Thymus (tissue), 14 donors: ENCODE measurements at places on chromosomes 2 and 18. TPM values are rescaled to one million over a fixed set of nuclear protein-coding genes. Genes with fewer than 3 reads are reported as not detected.

DNA sequence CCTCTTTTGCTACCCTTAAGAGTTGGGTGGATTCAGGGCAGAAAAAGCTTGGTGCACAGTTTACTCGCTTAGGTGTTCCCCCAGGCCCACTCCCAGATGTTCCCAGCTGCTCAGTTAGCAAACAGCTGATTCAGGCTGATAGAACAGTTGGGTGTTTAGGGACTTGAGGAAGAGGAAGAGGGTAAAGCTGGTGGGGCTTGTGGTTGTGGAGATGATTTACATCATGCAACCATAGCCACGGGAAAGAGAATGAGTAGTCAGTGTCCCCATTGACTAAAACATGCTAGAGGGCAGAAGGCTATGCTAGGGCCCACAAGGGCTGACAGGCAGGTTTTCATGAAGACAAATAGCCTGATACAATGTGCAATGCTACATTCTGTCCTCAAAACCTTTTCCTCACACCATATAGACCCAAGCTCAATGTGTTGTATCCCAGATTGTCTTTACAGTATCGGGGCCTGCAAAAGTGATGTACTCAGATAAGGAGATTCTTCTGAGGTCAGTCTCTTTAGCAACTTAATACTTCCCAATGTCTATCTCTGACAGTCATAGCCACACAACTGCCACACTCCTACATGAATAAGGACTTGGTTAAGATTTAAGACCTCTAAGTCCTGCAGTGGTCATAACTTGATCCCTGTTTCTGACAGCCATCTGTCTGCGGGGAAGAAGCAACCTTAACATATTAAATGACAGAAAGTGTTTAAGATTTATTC, 15.6 kb downstream of the COLEC12 start:
- DNase-seq = no peak
- H3K27me3 ChIP-seq = no peaks in the 10 kb centered on the region
- H3K36me3 ChIP-seq = no peaks in the 10 kb centered on the region
- H3K4me3 ChIP-seq = no peak overlapping the region

DNA sequence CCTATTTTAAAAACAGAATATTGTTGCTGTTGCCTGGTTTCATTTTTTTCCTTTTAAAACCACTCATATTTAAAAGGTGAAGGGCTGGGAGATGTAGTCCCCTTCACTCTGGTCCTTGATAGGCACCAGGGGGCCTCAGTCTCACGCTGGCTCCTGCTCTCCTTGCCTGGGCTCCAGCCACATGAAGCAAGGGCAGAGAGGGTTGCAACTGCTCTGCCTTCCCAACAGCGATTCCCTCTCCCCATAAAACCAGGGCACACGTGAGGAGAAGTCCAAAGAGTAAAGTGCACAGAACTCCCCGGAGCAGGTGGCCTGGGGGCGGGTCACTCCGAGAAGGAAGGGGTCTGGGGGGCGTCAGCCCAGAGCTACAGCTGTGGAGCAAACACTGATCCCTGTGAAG, 12.8 kb downstream of the TMEM127 start:
- H3K36me3 ChIP-seq = peaks cover 54% of the 10 kb centered on the region
- H3K27ac ChIP-seq = no peak overlapping the region
- no peaks in the 10 kb centered on the region for H3K27me3 ChIP-seq
- H3K4me3 ChIP-seq = no peak overlapping the region
- peaks cover 4% of the 10 kb centered on the region for H3K4me1 ChIP-seq

DNA sequence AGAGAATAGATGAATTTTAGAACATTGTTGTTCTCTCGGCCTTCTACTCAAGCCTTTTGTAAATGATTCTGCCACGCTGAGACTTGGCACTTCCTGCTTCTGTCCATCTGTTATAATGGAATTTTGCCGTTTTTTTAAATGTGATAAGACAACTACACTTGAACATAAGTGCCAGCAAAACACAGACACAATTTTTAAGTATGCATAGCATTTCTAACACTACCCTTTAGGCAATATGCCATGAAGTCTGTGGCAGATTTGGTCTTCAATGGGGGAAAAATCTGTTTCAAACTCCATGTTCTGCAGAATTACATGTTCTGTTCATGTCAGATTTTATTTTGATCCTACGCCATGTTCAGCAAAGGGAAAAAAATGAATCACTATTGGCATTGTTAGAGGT, 1170.7 kb upstream of the SLC39A10 start:
- H3K27ac ChIP-seq = no peak overlapping the region
- no peaks in the 10 kb centered on the region for H3K36me3 ChIP-seq
- no peaks in the 10 kb centered on the region for H3K27me3 ChIP-seq
- no peak overlapping the region for H3K4me3 ChIP-seq

DNA sequence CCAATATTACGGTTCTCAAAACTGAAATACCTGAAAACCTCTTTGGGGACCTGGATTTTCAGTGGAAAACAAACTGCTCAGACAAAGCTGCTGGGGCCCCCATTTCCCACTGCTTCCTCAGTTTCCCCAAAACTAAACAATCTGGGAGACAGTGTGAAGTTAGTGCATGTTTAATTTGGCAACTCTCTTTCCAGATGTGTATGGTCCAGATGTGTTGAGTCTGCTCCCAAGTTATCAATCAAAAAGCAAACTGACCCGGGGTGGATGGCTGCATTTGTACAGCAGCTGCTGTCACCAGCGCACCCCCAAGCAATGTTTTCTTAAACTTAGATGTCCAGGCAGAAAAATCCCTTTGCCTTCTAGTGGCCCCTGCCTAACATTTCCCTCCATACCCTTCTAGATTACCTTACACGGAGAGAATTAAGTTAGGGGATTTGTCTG, 136.9 kb downstream of the COPS8 start:
- no peaks in the 10 kb centered on the region for H3K36me3 ChIP-seq
- peaks cover 8% of the 10 kb centered on the region for H3K27me3 ChIP-seq
- no peak for DNase-seq

GRCh38 chr2:127530245-127531140, 4.2 kb upstream of the IWS1 start:
- no peak overlapping the region for H3K27ac ChIP-seq
- H3K4me3 ChIP-seq = no peak overlapping the region
- peaks cover 6% of the 10 kb centered on the region for H3K4me1 ChIP-seq
- no peaks in the 10 kb centered on the region for H3K36me3 ChIP-seq
- H3K27me3 ChIP-seq = no peaks in the 10 kb centered on the region
- no peak for DNase-seq

- H3K27me3 ChIP-seq = no peaks in the 10 kb centered on the region
- H3K4me3 ChIP-seq = no peak overlapping the region
- H3K36me3 ChIP-seq = no peaks in the 10 kb centered on the region
- no peak overlapping the region for H3K27ac ChIP-seq
- H3K4me1 ChIP-seq = no peaks in the 10 kb centered on the region
Measured at GRCh38 chr2:88933980-88934379, 242.5 kb downstream of the RPIA start.

DNA sequence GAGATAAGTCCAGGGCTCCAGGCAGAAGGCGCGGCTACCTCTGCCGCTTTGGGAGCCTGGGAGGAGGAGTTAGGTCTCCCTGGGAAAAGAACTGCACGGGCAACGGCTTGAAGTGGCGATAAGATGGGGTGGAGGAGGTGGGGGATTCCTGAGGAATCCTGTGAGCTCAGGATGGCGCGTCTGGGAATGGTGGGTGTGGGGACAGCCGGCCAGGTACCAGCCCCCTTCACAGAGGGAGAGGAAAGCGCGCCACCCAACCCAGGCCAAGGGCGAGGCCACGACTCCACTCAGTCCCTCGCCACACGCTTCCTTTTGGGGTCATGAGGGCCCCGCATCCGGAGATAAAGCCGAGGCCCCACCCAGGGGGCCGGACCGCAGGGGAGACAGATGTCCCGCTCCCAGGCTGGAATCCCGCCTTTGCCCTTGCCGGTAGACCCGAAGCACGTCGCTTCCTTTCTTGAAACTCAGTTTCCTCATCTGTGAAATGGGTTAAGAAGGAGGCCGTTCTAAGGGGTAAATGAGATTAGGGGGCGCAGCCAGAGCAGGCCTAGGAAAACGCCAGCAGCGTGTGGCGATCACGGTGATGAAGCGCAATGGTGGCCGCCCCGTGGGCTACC, 1.7 kb upstream of the CTDSP1 start:
- H3K4me3 ChIP-seq = peak overlapping the region; percentile 100
- peak overlapping the region; percentile 97 for H3K27ac ChIP-seq
- H3K4me1 ChIP-seq = peaks cover 69% of the 10 kb centered on the region
- peak; percentile 23 for DNase-seq
- peaks cover 12% of the 10 kb centered on the region for H3K36me3 ChIP-seq
- peaks cover 2% of the 10 kb centered on the region for H3K27me3 ChIP-seq

Gene POU3F3
- 0.82 TPM for polyA plus RNA-seq

Gene TAF4B
- 6.8 TPM for polyA plus RNA-seq
